ENCODE measurements at places on chromosomes 11 and 22.
A peak's percentile ranks its signal among the peaks of the same experiment; 100 is the strongest.

GRCh38 chr11:76553554-76554476, 109.0 kb downstream of the EMSY start:
- DNase-seq: no peak

DNA sequence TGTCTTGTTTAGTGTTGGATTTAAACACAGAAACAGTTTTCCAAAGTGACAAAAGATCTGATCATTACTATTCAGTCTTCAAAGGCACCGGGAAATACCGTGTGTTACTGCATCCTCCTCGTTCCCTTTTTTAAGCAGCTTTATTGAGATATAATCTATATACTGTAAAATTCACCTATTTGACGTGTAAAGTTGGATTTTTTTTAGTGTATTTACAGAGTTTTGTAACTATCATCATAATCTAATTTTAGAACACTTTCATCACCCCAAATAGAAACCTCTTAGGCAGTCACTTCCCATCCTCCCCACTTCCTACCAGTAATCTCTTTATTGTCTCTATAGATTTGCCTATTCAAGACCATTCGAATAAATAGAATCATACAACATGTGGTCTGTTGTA, 1.4 kb downstream of the ANO5 start:
- DNase-seq: no peak

- no peak for DNase-seq
Measured at GRCh38 chr11:111077530-111078322, 167.8 kb upstream of the POU2AF2 start.

DNA sequence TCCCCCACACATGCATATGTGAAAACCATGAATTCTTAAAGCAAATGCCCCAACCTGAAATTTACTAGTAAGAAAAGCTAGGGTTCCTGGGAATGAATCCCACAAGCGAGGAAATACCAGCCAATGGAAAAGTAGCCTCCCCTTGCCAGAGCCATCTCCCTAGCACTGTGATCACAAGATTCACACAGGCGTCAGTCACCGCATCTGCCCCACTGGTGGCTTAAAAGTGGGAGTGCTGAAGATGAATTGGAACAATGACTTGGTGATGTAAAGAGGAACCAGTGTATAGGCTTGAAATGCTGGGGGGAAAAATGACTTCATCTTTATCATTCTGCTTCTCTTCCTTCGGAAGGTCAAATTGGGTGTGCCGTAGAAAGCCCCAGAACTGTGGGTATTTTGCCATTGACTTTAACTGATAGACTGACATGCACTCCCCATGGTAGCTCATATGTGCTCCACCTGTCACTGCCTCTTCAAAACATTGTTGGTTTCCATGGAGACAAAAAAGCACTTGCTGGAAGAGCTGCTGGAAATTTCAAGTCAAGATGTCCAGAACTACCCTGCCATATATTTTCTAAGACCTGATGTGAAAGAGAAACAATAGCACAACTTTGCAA, 19.2 kb upstream of the ASPHD2 start:
- no peak for DNase-seq

GRCh38 chr11:104000798-104001197, 35.6 kb upstream of the DDI1 start:
- peak; percentile 92 for DNase-seq

DNA sequence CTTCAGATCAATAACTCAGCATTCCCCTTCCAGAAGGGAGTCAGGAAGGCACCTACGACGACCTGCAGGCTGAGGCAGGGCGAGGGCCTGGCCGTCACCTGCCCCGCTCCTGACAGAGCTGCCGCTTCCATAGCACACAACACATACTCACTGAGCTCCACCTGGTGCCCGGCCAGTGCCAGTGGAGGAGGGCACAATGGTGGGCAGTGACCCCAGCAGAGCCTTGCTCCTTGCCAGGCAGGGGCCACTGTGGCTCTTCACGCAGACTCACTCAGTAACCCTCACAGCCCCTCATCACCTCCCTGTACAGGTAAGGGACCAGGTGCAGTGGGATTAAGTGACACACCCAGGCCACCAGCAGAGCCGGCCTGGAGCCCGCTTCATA, 24.6 kb downstream of the LRFN4 start:
- DNase-seq: no peak

DNA sequence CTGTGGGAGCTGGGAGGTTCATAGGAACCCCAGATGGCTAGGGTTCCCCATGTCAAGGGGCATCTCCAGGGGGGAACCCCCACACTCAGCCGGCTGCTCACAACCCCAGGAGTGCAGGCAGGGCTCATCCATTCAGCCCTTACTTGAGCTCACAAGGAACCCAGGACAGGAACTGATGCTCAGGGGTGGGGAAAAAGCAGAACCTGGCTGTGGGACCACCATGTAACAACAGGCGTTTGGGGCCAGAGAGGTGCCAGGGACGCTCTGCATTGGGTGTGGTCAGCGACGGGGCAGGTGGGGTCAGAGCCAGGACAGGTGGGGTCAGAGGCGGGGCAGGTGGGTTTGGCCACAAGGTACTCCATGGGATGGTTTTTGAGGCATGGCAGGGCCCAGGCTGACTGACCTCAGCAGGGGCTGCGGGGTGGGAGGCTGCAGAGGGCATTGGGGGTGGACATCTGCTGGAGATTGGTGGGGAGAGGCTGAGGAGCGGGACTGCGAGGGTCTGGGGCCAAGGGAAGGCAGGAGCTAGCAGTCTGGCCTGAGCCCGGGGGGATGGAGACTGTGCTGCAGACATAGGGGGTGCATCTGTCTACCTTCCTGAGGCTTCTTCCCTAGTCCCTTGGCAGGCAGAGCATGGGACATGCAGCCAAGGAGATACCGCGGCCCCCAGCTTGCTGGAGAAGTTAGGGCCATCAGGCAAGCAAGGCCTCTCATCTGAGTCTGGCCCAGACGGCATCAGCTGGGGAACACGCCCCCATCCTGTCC, 34.0 kb upstream of the CARS1 start:
- DNase-seq: no peak

- peak; percentile 85 for DNase-seq
Measured at GRCh38 chr11:110069158-110069737, 23.9 kb upstream of the ZC3H12C start.

- DNase-seq: no peak
Measured at GRCh38 chr11:102683277-102683676, 22.3 kb downstream of the MMP27 start.

DNA sequence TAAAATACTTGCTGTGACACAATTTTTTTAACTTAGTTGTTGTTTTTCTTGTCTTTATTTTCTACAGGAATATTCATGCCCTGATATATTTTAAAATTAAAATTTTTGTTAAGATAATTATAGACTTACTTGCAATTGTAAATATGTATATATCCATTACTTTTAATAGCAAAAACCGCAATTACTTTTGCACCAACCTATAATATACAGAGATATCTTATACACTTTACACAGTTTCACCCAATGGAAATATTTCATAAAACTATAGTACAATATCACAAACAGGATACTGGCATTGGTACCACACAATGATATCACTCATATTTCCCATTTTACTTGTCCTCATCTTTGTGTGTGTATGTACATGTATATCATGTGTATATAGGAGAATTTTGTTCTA, 188.8 kb downstream of the DLG2 start:
- DNase-seq: no peak

- no peak for DNase-seq
Measured at GRCh38 chr11:3616721-3617460, 24.9 kb downstream of the ART5 start.

DNA sequence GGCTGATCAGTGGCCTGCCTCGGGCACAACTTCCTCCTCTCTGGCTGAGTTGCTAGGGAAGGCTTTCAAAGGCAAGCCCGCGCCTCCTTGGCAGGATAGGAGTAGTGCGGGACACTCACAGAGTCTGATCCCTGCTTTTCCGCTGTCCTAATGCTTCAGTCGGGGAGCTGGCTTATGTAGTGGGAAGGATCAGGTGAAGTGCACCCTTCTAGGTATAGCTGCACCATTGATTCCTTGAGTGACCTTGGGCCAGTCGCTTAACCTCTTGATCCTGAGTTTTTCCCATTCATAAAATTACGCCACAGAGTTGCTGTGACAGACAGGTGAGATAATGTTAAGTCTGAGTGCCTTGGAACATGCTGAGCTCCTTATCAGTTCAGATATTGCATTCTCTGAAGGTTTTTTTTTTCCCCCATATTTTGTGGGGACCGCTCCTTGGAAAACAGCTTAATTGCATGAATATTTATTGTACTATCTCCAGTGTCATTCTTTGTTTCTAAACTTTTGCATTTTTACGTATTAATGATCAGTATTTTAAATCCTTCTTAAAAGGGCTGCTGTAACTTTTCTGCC, 961 bp downstream of the IPO7 start:
- no peak for DNase-seq

DNA sequence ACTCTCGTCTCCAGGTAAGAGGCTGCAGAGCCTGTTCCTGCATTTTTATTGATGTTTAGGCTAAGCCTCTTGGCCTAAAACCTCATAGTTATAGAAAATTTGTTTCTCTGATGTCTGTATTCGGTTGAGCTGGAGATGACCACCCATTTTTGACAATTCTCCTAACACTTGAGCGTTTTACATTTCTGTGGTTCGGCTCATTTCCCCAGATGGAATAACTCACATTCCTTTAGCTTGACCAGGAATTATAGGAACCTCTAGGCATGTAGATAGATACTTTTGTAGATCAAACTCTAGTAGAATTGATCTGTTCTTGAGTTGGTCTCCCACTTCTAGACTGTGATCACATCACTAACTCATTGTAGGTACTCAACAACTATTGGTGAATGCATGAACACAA, 172.6 kb upstream of the CADM1 start:
- DNase-seq: peak; percentile 93

- no peak for DNase-seq
Measured at GRCh38 chr11:27921472-27921871, 186.5 kb downstream of the KIF18A start.

- no peak for DNase-seq
Measured at GRCh38 chr22:49140911-49141665, 686.6 kb downstream of the BRD1 start.

GRCh38 chr11:75365711-75366181, 14.3 kb upstream of the ARRB1 start:
- DNase-seq: peak; percentile 48

DNA sequence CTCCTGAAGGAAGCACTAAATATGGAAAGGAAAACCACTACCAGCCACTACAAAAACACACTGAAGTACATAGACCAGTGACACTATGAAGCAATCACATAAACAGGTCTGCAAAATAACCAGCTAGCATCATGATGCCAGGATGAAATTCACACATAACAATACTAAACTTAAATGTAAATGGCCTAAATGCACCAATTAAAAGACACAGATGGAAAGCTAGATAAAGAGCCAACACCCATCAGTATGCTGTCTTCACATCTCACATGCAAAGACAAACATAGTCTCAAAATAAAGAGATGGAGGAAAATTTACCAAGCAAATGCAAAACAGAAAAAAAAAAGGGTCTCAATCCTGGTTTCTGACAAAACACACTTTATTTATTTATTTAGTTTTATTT, 171.7 kb downstream of the TTC28 start:
- DNase-seq: no peak

GRCh38 chr11:127037596-127037995, 37.0 kb upstream of the KIRREL3 start:
- DNase-seq: no peak

GRCh38 chr22:29944339-29944738, 61.4 kb downstream of the MTMR3 start:
- DNase-seq: peak; percentile 14

- DNase-seq: no peak
Measured at GRCh38 chr11:13550761-13551160, 55.0 kb upstream of the PTH start.

- no peak for DNase-seq
Measured at GRCh38 chr22:18116634-18117033, 6.0 kb downstream of the TUBA8 start.

DNA sequence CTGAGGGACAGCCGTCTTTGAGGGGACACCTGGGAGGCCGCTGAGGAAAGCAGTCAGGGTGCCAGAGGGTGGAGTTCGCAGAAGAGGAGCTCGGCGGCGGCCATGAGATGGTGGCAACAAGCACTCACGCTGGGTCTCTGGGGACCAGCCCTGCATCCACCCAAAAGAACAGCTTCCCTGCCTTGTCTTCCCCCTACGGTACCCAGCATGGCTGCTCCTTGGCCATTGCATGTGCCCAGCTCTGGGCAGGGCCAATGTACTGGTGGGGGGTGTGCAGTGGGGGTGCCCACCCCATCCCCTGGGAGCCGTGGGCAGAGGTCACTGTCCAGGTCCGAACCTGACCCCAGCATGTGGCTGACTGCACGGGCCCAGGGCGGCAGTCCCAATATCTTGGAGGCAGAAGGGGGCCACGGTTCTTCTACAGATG, 42.3 kb downstream of the OSBPL5 start:
- no peak for DNase-seq

DNA sequence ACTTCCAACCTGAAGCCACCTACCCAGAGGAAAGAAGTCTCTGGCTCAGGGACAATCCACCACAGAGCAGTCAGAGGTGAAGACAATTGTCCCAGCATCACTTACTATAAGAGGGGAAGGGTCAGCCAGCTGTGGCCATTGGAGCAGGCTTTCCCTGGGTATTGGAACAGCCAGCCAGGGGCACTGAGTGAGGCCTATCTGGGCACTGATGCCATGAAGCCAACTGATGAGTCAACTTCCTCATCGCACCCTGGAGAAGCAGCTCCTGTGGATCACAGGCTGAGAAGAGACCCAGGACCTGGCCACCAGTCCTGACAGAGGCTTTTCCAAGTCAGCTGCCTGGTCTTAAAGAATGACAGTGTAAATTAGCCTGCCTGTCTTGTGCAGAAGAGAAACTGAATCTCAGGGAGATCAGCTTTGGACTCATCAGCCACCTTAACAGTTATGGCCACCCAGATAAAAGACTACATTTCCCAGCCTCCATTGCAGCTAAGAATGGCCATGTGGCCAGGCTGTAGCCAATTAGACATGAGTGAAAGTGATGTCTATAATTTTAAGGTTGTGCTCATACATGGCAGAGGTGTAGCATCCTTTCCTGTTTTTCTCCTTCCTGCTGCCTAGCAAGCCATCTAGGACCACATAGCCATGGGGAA, 19.0 kb downstream of the CHST1 start:
- DNase-seq: no peak

GRCh38 chr11:76616676-76617552, 53.6 kb downstream of the LRRC32 start:
- DNase-seq: no peak

DNA sequence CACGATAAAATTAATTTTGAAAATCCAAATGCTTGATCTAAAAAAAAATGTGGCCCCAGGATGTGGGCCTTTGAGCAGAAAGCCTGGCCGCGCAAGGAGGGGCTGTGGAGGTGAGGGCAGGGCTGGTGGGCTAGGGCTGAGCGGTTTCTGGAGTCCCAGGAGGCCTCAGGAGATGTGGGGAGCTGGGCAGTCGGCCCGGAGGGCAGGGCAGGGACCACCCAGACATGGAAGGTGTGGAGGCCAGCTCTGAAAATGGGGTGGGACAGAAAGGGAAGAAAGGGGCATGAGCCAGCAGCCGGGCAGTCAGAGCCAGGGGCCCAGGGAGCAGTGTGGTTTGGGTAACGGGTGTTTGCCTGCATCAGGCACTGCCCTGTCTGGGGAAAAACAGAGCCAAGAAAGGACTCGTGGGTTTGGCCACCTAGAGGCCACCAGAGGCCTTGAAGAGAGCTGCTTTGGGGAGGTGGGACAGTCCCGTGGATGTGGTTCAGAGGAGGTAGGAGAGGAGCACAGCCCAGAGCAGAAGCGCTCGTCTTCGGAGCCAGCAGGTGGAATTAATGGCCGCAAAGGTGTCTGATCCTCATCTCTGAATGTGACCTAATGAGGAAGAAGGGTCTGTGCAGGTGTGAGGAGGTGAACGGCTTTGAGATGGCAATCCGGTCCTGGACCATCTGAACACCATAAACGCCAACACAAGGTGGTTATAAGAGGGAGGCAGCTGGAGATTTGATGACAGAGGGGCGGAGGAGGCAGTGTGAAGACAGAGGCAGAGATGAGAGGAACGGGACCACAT, 50.2 kb downstream of the IGF2 start:
- DNase-seq: no peak

- no peak for DNase-seq
Measured at GRCh38 chr11:119030029-119030328, 698 bp downstream of the SLC37A4 start.
